ENCODE measurements at places on chromosomes 16 and 17. TPM values are rescaled to one million over a fixed set of nuclear protein-coding genes. Genes with fewer than 3 reads are reported as not detected.

DNA sequence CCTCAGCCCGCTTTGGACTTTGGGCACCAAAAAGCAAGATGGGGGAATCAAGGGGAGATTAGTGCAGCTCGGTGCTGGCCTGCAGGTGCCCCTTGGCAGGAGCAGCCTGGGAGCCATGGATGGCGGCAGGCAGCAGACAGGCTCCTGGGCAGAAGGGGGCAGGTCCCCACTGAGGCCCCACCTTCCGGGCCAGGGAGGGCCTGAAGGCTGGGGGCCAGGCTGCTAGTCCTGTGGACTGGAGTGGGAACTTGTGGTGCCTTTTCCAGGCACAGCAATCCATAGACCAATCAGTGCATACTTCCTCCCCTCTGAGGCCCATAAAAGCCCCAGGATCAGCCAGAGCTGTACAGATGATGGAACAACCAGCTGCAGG is 64.0 kb downstream of the USP32 start:
- no peak for DNase-seq

GRCh38 chr17:395179-395578 is 42.6 kb upstream of the RPH3AL start:
- DNase-seq, result no peak

DNA sequence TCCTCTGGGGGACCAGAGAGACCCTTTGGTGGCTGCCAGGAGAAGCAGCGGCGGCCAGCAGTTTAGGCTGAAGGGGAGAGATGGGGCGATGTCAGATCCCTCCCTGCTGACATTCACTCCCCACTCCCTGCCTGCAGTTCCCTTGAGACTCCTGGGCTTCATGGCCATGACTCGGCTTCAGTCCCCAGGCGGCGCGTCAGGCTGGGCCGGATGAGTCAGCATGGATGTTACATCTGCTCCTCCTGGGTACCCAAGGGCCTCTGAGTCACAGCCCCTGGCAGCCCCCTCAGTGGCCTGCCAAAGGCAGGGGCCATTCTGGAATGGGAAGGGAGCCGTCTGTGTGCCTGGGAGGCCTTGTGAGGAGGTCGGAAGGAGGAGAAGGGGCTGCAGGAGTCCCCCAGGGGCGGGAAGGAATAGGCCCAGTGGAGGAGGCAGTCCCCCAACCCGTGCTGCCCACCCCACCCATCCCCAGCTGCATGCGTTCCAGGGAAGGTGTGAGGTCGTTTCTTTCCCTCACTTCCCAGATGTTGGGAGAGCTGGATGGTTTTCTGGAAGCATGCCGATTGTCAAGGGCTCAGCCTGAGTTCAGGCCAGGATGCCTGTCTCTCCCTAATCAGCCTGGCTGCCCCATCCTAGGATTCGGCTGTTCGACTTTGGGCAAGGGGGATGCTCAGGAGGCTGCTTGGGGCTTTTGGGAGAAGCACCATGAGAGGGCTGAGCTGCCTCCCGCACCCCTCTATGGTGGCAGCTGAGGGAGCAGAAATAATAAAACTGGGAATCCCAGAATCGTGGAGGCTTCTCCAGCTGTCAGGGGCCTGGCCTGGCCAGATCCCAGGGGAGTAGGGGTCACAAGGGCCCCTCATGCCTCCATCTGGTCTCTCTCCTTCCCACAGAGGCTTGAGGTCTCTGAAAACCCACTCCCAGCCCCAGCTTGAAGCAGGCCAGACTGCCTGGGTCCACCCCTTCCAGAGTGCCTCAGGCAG is 9.7 kb downstream of the RHBDL3 start:
- DNase-seq, result peak; percentile 63

DNA sequence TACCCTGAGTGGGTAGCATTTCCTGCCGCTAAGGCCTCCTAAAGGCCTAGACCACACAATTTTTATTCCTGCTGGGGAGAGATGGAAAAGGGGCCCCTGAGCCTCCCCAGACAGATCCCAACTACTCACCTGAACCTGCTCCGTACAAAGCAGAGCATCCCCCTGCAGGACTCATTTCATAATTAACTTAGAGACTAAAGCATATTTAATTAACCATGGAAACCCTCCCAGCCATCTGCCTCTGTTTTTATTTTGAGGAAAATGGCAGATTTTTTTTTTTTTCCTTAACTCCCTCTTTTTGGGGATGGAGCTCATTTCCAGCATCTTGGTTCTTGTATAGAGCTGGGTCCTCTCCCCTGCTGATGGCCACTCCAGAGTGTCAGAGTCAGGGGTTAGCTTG is 96.5 kb upstream of the CRHR1 start:
- no peak for DNase-seq

DNA sequence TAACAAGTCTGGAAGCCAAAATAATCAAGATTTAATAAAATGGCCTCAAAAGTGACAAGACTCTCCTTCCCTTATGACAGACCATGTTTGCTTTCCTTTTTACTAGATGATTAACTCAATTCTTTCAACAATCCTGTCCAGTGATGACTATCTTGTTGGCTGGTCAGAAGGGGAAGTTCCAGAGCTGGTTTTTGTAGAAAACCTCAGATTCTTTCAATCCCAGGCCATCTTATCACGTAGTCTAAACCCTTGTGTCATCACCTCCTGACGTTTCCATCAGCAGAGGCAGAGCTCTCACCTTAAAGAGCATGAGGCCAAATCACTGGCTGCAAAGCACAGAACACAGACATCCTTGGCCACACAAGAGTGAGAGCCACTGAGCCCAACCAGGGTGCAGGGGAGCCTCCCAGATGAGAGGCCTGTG is 125.3 kb downstream of the ANKRD11 start:
- DNase-seq, result no peak

DNA sequence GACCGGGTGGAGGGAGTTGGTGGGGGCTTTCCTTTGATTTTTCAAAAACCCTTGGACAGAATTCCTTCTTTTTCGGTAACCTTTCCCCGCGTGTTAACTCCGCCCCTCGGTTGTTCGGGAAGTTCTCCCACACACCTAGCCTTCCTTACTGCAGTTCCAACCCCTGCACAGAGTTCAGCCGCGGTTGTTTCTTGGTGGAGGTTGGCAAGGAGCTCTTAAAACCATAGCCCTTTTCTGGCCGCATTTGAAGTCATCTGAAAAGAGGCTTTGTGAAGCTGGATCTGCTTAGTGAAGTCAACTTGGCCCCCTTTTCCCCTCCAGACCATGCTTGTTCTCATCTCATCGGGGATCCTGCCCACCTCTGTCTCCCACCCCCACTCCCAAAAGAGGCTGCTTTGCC is 1.8 kb downstream of the CACNG4 start:
- no peak for DNase-seq

- no peak for DNase-seq
These were observed at the start of gene LGALS9 for GRCh38 chr17:27630607-27631410. Gene LGALS9, plus strand, starts transcription at chr17:27631188. Its CDS starts 78 bp downstream, at chr17:27631266.

DNA sequence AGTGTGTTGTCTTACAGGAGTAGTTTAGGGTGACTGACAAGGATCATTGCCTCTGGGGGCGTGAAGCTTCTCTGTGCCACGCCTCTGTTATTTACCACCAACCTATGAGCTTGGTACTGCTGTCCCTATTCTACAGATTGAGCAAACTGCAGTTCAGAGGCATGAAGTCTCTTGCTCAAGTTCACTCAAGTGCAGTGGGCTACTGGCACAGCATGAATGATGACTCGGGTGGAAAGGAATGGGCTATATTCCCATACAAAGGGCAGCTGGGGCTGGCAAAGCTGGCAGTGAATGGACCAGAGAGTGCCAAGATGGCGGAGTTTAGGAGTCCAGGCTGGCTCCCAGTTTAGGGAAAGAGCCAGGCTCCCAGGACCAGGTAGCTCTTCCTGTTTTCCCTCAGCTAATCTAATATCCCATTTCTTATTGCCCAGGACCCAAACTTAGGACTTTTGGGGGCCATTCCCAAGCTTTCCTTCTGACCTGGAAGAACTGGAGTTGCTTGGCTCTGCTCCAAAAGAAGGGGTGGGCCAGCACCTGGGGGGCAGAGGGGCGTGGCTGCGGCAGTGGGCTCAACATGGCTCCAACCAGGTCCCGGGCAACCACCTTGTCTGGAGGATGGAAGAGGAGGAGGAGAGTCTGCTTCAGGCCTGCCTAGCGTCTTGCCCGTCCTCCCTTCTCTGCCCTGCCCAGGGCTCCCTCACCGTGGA is 12.9 kb downstream of the PLK1 start:
- no peak for DNase-seq

- DNase-seq, result peak; percentile 24
These were observed 89.9 kb downstream of the C16orf78 start for GRCh38 chr16:49463529-49463928.

- no peak for DNase-seq
These were observed 35.8 kb downstream of the ST3GAL2 start for GRCh38 chr16:70402916-70403659.

DNA sequence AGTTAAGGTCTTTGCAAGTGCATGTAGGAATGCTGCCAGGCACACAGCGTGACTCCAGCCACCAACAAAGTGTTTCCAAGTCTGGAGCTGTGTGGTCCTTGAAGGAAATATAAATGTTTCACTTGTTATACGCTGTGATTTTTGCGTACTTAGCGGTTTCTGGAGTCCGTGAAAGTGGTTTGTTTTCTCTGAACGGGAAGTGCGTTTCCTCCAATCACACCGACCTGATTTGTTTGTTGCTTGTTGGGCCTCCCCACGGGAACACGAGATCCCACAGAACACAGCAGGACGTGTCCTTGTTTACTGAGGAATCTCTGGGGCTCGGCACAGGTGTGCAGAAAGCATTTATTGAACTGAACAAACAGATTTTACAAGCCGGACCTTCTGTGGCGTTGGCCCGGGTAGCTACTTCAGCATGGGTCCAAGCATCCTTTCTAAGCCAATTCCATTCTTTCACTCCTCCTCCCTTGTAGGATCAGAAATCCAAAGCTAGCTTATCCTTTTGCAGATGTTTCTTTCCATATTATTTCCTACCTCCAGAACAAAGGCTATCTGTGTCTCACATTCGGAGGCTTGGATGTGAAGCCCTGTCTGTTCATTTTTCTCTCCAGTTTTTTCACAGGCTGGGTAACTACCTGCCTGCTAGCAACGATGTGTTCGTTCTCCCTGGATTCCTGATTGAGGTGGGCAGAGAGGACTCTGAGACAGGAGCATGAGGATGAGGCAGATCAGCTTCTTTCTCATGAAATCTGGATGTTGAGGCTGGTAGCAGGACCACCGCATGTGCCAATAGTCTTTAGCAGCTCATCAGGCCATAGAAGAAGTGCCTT is 44.6 kb downstream of the ABAT start:
- DNase-seq, result no peak

GRCh38 chr16:24054741-24055491 is 201.2 kb upstream of the CACNG3 start:
- DNase-seq, result no peak

DNA sequence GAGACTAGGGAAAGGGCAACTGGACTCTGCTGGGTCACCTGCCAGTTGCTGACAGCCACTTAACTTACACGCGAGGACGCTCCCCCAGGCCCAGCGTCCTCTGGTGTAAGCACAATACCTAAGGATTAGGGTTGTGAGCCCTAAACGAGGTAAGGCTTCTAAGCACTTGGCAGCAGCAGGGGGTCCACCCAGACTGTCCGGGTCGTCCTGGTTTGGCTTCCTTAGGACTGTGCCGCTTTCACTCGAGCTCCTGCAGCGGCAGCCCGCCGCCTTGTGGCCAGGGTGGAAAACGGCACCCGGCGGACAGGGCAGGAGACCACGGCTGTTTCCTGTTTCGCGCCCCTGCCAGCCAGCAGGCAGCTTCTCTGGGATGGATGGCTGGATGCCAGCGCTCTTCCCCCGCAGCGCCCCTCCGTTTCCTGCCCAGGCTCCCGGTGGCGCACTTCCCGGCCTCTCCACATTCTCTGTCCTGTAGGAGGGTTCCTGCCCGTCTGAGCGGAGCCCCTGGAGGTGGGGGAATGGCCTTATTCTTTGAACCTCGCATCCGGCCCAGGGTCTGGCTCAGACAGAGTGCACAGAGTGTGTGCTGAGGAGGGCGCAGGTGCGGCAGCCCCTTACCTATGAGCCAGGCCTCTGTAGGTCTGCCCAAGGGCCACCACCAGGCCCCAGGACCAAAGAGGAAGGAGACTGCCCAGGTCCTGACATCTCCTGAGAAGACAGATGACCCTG is 47.0 kb upstream of the AMZ2 start:
- peak; percentile 83 for DNase-seq

GRCh38 chr17:70365091-70365583 is 195.8 kb downstream of the KCNJ2 start:
- DNase-seq, result no peak

GRCh38 chr16:64580558-64580957 is 541.3 kb downstream of the CDH11 start:
- no peak for DNase-seq

DNA sequence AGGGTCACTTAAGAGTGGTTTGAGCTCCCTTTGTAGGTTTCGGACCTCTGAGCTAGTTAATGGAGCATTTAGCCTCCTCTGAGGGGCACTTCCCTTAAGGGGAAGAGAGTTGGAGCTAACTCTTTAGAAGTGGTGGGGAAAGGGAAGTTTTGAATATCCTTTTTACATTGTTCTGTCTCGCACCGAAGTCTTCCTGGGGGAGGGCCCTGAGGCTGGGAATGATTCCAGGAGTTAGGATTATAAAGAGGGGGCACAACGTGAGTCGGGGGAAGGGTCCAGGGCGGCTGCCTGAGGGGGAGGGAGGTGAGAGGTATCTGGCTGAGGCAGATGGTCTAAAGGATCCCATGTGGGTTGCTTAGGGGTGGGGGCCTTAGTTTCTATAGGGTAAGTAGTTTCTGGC is 32.3 kb downstream of the SEC14L1 start:
- DNase-seq, result no peak

GRCh38 chr16:35714665-35715064 is 2255.3 kb downstream of the TP53TG3F start:
- DNase-seq, result no peak

DNA sequence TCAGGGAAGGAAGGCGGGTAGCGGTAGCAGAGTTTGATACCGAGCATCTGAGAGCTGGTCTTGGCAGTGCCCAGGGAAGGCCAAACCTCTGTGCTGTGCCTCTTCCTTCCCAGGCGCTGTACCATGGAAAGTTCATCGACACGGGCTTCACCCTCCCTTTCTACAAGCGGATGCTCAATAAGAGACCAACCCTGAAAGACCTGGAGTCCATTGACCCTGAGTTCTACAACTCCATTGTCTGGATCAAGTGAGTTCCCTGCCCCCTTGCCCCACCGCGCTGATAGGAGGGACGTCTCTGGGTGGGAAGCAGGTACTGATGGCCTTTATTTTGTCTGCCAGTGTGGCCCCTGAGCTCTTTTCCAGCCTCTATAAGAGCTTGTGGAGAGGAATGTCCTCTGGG is 15.4 kb upstream of the CLEC18A start:
- no peak for DNase-seq

CBFA2T3 gene
- not detected for total RNA-seq

TMEM238L gene
- not detected for total RNA-seq

UNC45B gene
- total RNA-seq, result not detected

ARL4D gene
- total RNA-seq, result 28.0 TPM

TNP2 gene
- not detected for total RNA-seq
